Psoas muscle (tissue), 8 donors: ENCODE measurements at places on chromosomes 2 and 18. TPM values are rescaled to one million over a fixed set of nuclear protein-coding genes. Genes with fewer than 3 reads are reported as not detected.

- no peaks in the 10 kb centered on the region for H3K27me3 ChIP-seq
- H3K27ac ChIP-seq, result no peak overlapping the region
- no peak for DNase-seq
Observed at GRCh38 chr18:44885507-44885906, 204.8 kb downstream of the SETBP1 start.

- no peaks in the 10 kb centered on the region for H3K27me3 ChIP-seq
- DNase-seq, result no peak
- H3K4me3 ChIP-seq, result no peak overlapping the region
- no peaks in the 10 kb centered on the region for H3K4me1 ChIP-seq
Observed at GRCh38 chr2:43109261-43109743, 117.1 kb downstream of the ZFP36L2 start.

- peaks cover 8% of the 10 kb centered on the region for H3K4me1 ChIP-seq
- DNase-seq, result peak; percentile 57
- no peak within 1 kb of the TSS for H3K27ac ChIP-seq
- H3K36me3 ChIP-seq, result no peaks in the 10 kb centered on the region
- H3K4me3 ChIP-seq, result peak within 1 kb of the TSS; percentile 52
- no peaks in the 10 kb centered on the region for H3K27me3 ChIP-seq
Observed at GRCh38 chr2:218859556-218859987, at the start of gene WNT6. WNT6 (plus strand) TSS chr2:218859805; CDS start chr2:218860038, 233 bp downstream.

- no peak overlapping the region for H3K4me3 ChIP-seq
- no peak overlapping the region for H3K27ac ChIP-seq
- no peaks in the 10 kb centered on the region for H3K27me3 ChIP-seq
- DNase-seq, result no peak
- no peaks in the 10 kb centered on the region for H3K36me3 ChIP-seq
Observed at GRCh38 chr2:45699032-45699658, 47.7 kb downstream of the PRKCE start.

ALPG gene
- not detected for total RNA-seq
